ENCODE measurements at places on chromosomes 1 and 21.

GRCh38 chr1:94795434-94795833, 24.7 kb upstream of the SLC44A3 start:
- H3K27me3 ChIP-seq, result no peaks in the 10 kb centered on the region
- no peak overlapping the region for H3K4me3 ChIP-seq
- no peak overlapping the region for H3K27ac ChIP-seq
- no peaks in the 10 kb centered on the region for H3K36me3 ChIP-seq

DNA sequence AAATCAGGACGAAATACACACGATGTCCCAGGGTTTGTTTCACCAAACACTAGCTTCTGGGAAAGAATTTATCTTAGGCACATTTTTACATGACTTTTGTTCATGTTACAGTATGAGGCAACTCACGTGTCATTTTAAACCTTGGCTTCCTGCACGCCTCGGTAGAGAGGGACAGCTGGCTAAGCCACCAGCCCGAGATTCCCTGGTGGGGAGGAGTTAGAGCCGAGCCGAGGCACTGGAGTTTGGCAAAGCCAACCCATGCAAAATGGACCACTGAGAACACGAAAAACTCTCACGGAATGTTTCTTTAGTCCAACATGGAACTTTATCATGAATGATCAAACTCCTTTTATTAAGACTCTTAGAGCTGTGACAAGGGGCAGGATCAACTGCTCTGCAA, 240.0 kb downstream of the DYRK1A start:
- no peak overlapping the region for H3K27ac ChIP-seq
- no peaks in the 10 kb centered on the region for H3K4me1 ChIP-seq
- no peak overlapping the region for H3K4me3 ChIP-seq
- no peaks in the 10 kb centered on the region for H3K27me3 ChIP-seq
- no peak for DNase-seq
- H3K36me3 ChIP-seq, result no peaks in the 10 kb centered on the region

DNA sequence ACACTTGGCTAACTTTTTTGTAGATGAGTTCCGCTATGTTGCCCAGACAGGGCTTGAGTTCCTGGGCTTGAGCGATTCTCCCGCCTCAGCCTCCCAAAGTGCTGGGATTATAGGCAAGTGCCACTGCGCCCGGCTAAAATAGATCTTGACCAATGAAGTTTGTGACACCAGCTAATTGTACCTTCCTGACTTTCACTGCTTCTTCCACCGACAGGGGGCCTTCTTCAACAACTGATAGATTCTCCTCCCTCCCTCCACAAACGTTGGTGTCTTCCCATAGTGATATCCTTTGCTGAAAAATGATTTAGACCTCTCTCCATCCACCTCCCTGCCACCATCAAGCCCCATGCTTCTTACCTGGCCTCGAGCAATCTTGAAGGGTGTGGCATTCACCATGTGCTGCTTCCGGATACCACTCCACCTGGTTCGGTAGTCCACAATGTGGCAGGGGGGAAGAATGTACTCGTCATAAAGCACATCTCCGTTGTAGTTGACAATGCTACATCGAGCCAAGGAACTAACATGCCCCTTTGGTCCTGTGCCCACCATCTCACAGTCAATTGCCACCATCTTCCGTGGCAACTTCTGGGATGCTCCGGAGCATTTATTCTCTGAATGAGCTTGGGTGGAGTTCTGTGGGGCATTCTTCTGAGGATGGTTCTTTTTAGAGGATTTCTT, 1.6 kb upstream of the METTL25B start:
- peak; percentile 58 for DNase-seq
- H3K27me3 ChIP-seq, result no peaks in the 10 kb centered on the region
- peaks cover 25% of the 10 kb centered on the region for H3K36me3 ChIP-seq
- H3K4me1 ChIP-seq, result peaks cover 14% of the 10 kb centered on the region

- H3K4me3 ChIP-seq, result no peak overlapping the region
- H3K4me1 ChIP-seq, result peaks cover 6% of the 10 kb centered on the region
- H3K27me3 ChIP-seq, result no peaks in the 10 kb centered on the region
- H3K27ac ChIP-seq, result no peak overlapping the region
- DNase-seq, result peak; percentile 15
- no peaks in the 10 kb centered on the region for H3K36me3 ChIP-seq
Measured at GRCh38 chr1:55634516-55634915, 419.4 kb upstream of the USP24 start.

DNA sequence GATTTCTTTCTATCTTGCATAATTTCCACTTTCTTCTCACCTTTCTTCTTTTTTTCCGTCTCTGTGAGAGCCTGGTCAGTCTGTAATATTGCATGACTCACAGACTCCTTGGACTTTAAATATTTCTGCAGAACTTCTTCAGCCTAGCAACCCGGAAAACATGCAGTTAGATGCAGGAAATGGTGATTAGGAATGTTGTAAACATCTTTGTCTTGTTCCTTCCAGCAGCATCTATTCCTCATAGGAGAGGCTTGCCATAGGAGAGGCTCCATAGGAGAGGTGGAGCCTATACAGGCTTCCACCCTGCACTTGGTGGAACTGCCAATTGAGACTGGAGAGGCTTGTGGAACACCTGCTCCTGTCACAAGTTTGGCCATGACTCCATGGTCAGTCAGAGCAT, 10.0 kb downstream of the GBP5 start:
- H3K27ac ChIP-seq, result no peak overlapping the region
- no peak overlapping the region for H3K4me3 ChIP-seq
- no peaks in the 10 kb centered on the region for H3K36me3 ChIP-seq
- H3K27me3 ChIP-seq, result no peaks in the 10 kb centered on the region

- no peaks in the 10 kb centered on the region for H3K36me3 ChIP-seq
- peak; percentile 85 for DNase-seq
- H3K4me1 ChIP-seq, result peaks cover 15% of the 10 kb centered on the region
- peak overlapping the region; percentile 16 for H3K4me3 ChIP-seq
Measured at GRCh38 chr21:33402001-33402979, 923 bp upstream of the IFNGR2 start.

- no peak for DNase-seq
- no peaks in the 10 kb centered on the region for H3K36me3 ChIP-seq
- H3K4me3 ChIP-seq, result no peak overlapping the region
- no peaks in the 10 kb centered on the region for H3K4me1 ChIP-seq
- H3K27me3 ChIP-seq, result no peaks in the 10 kb centered on the region
Measured at GRCh38 chr1:96598416-96599168, 123.0 kb upstream of the PTBP2 start.

- H3K27ac ChIP-seq, result no peak overlapping the region
- H3K36me3 ChIP-seq, result peaks cover 2% of the 10 kb centered on the region
- H3K4me1 ChIP-seq, result no peaks in the 10 kb centered on the region
- no peaks in the 10 kb centered on the region for H3K27me3 ChIP-seq
- no peak overlapping the region for H3K4me3 ChIP-seq
- peak; percentile 31 for DNase-seq
Measured at GRCh38 chr1:64983110-64983509, 16.8 kb upstream of the JAK1 start.

DNA sequence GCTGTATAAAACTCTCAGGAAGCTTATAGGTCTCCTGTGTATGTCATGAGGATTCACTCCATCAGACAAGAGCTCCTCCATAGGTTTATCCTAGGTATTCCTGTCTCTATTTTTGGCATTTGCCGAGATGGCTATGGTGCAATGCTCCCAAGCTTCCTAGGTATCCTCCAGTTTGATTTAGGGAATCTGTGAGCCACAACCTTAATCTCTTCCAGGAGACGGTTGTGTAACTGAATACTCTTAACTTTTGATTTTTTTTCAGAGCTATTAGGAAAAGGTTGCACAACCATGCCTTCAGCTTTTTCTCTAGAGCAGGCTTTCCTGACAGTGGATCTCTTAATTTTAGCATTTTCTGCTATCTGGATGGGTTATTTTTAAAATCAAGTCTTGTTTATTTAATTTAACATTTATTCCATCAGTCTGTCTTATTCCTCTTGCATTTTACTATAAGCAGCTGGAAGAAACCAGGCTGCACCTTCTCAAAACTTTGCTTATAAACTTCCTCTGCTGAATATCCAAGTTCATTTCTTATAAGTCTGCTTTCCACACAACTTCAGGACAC, 69.4 kb upstream of the BACE2 start:
- peaks cover 15% of the 10 kb centered on the region for H3K4me1 ChIP-seq
- DNase-seq, result no peak

DNA sequence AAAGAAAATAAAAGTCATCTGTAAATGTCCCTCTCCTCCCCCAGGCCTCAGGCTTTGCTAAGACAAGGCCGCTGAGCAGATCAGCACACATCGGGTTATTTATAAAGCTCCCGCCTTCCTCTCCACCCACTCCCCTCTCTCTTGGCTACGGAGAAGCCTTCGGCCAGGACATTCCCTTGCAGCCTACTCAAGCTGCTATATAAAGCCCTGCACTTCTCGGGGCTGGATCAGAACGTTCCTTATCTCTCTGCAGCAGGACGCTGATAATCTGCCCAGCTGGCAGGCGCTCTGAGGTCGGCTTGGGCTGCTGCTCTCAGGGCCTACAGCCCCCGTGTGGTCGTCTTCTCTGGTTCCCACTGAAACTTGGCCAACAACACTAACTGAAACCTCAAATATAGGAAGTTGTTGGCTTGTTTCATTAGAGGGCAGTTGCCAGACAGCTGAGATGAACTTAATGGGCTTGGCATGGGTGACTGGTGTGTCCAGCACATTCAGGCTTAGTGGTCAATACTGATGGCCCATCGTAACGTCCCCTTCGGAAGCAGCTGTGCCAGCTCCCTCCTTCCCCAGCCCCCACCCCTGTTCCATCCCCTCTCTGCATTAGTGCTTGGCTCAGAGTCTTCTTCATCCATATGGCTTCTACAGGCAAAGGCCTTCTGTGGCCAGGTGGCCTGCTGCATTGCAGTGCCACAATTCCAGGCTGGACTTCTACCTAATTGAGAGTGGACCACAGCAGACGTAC, 64.6 kb downstream of the IER5 start:
- H3K4me1 ChIP-seq, result peaks cover 29% of the 10 kb centered on the region
- H3K36me3 ChIP-seq, result no peaks in the 10 kb centered on the region
- H3K4me3 ChIP-seq, result no peak overlapping the region
- peak overlapping the region; percentile 91 for H3K27ac ChIP-seq

GRCh38 chr21:39182484-39183271, 573 bp downstream of the PSMG1 start:
- H3K4me3 ChIP-seq, result peak overlapping the region; percentile 79
- peak; percentile 54 for DNase-seq

DNA sequence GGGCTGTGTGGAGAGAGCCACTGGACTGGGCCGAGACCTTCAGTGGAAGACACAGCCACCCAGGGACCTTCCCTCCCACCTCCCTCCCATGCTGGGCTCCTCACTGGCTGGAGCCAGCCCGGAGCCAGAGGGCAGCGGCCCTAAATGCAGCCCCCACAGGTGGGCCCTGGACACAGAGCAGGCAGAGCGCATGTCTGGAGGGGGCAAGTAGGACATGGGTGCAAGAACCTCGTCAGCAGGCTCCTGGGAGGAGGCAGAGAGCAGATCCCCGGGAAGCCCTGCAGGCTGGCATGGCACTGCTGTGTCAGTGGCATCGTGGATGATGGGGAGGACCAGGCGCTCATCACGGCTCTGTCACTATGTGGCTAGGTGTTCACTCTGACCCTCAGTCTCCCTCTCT, 45.7 kb downstream of the DMRTB1 start:
- H3K4me1 ChIP-seq, result no peaks in the 10 kb centered on the region
- no peaks in the 10 kb centered on the region for H3K27me3 ChIP-seq
- no peaks in the 10 kb centered on the region for H3K36me3 ChIP-seq
- no peak for DNase-seq
- H3K4me3 ChIP-seq, result no peak overlapping the region

DNA sequence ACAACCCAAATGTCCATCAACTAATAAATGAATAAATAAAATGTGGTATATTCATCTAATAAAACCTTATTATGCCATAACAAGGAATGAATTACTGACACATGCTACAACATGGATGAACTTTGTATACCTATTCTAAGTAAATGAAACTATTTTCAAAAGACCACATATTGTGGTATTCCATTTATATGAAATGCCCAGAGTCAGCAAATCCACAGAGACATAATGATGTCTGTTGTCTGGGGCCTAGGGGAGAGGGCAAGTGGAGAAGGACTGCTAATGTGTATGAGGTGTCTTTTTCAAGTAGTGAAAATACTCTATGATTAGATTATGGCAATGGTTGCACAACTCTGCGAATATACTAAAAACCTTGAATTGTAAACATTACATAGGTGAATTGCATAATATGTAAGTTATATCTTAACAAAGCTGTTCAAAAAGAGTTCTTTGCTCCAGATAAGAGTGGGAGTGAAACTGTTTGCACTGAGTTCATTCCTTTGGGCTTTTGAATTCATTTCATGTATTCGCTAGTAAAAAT, 464.2 kb downstream of the NUF2 start:
- no peak overlapping the region for H3K27ac ChIP-seq
- H3K4me3 ChIP-seq, result no peak overlapping the region
- no peaks in the 10 kb centered on the region for H3K4me1 ChIP-seq
- DNase-seq, result peak; percentile 25
- no peaks in the 10 kb centered on the region for H3K27me3 ChIP-seq

DNA sequence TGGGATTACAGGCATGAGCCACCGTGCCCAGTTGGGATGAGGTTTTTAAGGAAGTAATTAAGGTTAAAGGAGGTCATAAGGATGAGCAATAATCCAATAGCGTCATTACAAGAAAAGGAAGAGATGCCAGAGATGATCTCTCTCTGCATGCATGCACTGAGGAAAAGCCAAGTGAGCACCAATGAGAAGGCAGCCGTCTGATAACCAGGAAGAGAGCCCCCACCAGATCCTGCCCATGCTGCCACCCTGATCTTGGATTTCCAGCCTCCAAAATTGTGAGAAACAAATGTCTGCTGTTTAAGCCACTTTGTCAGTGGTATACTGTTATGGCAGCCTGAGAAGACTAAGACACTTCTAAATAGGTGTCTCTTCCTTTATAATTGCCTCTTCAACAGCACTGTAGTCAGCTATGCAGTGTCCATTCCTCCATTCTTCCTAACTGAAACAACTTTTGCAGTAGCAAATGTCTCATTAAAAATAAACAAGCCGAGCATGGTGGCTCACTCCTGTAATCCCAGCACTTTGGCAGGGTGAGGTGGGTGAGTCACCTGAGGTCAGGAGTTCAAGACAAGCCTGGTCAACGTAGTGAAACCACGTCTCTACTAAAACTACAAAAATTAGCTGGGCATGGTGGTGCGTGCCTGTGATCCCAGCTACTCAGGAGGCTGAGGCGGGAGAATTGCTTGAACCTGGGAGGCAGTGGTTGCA, 216.2 kb upstream of the RUNX1 start:
- H3K4me1 ChIP-seq, result no peaks in the 10 kb centered on the region
- no peak overlapping the region for H3K4me3 ChIP-seq
- H3K36me3 ChIP-seq, result no peaks in the 10 kb centered on the region

DNA sequence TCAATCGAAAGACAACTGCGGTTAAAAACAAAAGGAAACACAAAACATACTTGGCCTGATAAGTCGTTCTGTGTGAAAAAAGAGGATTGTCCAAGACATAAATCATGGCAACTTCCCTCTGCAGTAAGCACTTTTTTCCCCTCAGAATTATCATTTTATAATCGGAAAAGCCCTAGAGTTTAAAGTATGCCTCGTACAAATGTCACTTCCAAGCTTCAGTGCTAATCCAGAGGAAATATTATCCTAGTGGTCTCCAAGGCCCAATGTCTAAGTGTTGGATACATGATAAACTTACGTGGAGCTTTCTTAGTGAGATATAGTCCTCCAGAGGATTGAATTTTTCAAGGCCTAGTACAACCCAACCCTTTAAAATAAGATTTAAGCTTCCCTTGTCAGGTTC, 11.2 kb upstream of the NTMT2 start:
- no peaks in the 10 kb centered on the region for H3K4me1 ChIP-seq
- H3K27ac ChIP-seq, result no peak overlapping the region
- H3K36me3 ChIP-seq, result no peaks in the 10 kb centered on the region
- H3K4me3 ChIP-seq, result no peak overlapping the region
- H3K27me3 ChIP-seq, result no peaks in the 10 kb centered on the region
- peak; percentile 26 for DNase-seq

Measured in lung (tissue), 17 donors.